ENCODE measurements at places on chromosomes 1 and 21. TPM values are rescaled to one million over a fixed set of nuclear protein-coding genes. Genes with fewer than 3 reads are reported as not detected.

ELAPOR1 gene
- 2.1 TPM for polyA plus RNA-seq

ARHGAP30 gene
- 1.8 TPM for polyA plus RNA-seq

LCE2C gene
- not detected for polyA plus RNA-seq

MMP23B gene
- polyA plus RNA-seq, result 16.0 TPM

WNT3A gene
- polyA plus RNA-seq, result 0.17 TPM

GOLPH3L gene
- 41.6 TPM for polyA plus RNA-seq

FAM167B gene
- polyA plus RNA-seq, result 9.5 TPM

ETV3L gene
- polyA plus RNA-seq, result not detected

DCST1 gene
- polyA plus RNA-seq, result 0.36 TPM

TSSK3 gene
- 2.0 TPM for polyA plus RNA-seq

ILDR2 gene
- polyA plus RNA-seq, result 16.3 TPM

GRCh38 chr1:54884135-54884586 is 2.8 kb downstream of the DHCR24 start:
- DNase-seq, result no peak

DNA sequence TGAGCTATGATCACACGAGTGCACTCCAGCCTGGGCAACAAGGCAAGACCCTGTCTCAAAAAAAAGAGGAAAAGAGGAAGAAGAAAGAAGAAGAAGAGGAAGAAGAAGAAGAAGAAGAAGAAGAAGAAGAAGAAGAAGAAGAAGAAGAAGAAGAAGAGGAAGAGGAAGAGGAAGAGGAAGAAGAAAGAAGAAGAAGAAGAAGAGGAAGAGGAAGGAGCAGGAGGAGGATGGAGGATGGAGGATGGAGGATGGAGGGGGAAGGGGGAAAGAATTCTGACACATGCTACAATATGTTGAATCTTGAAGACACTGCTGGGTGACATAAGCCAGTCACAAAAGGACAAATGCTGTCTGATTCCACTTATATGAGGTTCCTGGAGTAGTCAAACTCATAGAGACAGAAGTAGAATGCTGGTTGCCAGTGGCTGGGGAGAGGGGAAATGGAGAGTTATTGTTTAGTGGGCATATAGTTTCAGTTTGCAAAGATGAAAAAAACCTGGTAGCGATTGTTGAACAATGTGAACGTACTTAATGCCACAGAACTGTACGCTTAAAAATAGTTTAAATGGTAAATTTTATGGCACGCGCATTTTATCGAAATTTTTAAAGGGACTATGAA is 47.3 kb upstream of the COA6 start:
- no peak for DNase-seq

GRCh38 chr1:84959294-84959693 is 37.6 kb downstream of the MCOLN2 start:
- DNase-seq, result no peak

- DNase-seq, result no peak
Observed at GRCh38 chr1:7233237-7233540, 447.9 kb downstream of the CAMTA1 start.

DNA sequence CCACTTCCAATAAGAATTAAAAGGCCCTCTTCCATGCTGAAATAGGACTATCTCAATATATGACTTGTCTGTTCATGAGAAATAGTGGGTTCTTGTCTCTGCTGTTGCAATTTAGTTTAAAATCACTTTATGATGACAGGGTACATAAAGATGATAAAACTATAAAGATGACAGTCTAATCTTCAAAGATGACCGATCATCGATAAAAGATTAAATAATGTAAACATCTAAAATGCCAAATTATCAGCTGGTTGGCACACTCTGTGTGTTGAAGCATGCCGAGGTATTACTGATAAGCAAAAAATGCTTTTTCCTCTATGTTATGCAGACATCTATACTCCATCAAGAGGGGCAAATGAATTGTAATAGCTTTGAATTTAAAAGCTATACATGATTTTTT is 89.5 kb downstream of the ADGRL4 start:
- DNase-seq, result no peak

- DNase-seq, result no peak
Observed at GRCh38 chr1:62247391-62248168, 52.9 kb downstream of the L1TD1 start.

DNA sequence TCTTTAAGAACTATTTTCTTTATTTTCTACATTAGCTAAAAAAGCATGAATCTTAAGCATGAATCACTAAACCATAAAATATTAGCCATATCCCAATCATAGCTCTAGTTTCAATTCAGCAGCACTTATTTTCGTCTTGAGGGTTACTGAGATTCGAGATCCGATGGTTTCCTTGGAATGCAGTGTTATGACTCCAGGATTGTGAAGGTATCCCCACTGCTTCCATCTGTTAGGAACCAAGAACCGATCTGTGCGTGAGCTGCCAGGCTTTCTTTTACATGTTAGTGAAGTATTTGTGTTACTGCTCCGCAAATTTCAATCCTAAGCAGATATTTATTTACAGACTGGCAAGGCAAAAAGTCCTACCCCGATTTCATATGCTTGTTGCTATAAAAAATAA is 18.8 kb downstream of the TNFRSF9 start:
- DNase-seq, result no peak

GRCh38 chr1:159889821-159890252 is 10.1 kb downstream of the CFAP45 start:
- no peak for DNase-seq

- DNase-seq, result no peak
Observed at GRCh38 chr1:248421384-248421783, 18.5 kb downstream of the OR2T1 start.

- DNase-seq, result no peak
Observed at GRCh38 chr1:179447489-179447888, 81.7 kb downstream of the AXDND1 start.

DNA sequence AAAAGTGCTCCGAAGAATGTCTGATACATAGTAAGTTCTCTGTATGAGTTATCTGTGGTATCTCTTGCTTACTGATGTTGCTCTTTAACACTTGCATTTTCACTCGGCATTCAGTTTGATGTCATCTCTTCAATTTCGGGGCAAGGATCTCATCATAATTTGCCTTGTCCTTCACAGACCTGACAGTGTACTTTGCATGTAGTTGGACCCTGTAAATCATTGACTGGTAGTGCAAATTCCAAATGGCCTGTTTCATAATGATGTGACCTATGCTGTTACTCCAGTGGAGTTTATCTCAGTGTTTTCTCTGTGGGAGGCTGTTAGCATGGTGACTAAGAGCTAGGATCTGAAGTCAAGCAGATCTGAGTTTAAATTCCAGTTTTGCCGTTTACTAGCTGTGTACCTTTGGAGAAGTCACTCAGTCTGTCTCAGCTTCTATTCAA is 34.2 kb upstream of the ABCD3 start:
- peak; percentile 45 for DNase-seq

DNA sequence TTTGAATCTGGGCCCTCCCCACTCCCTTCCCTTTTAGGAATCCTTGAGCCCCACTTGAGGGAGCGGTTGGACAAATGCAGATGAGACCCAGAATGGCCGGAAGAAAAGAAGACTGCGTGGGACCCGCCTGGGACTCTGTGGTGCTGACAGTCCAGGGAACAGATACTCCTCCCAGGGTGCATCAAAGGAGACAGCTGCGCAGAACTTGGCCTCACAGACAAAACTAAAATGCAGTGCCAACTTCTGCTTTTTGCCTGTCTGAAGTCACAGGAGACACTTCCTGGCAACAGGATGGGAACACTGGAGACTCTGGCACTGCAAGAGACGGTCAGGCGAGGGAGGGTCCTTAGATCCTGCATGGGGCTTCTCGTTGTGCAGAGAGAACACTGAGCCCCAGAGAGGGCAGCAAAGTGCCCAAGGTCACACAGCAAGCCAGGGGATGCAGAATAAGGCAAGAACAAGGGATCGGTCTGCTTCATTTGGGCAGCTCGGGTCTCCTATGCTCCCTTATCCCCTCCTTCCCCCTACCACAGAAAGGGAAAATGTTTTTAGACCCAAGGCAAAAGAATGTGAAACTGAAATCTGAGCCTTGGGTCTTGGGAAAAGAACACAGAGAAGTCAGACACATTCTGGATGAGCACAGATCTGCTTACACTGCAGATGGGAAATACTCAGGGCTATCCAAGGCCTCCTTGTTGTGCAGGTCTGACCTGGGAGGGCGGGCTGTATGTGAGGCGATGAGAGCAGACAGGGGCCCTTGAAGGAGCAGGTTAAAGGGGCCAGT is 182.4 kb downstream of the TRABD2B start:
- no peak for DNase-seq

- no peak for DNase-seq
Observed at GRCh38 chr1:192668409-192668983, 32.5 kb downstream of the RGS13 start.

DNA sequence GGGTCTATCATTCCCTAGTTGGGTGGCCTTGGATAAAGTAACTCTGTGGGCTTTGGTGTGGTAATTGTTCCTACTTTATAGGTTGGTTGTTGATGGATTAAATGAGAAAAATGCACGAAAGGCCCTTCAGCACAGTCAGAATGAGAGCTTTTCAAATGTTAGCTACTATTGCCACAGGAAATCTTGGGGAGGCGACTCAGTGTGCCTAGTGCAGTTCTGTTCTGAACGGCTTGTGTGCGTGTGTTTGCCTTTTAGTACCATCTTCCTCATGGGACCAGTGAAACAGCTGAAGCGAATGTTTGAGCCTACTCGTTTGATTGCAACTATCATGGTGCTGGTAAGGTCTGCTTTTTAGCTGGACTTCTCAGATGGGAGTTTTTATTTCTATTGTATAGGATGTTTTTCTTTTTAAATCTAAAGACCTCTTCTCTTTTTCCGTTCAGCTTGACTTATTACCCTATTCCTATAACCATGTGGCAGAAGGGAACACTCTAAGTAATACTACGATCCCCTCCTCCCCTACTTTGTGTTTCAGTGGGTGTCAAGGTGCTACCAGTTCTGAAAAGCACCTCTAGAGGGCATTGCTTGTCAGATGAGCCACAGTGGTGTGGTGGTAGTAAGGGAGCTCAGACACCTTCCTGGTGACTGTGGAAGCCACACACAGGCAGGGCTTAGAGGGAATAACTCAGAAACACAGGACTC is 9.2 kb downstream of the SFT2D2 start:
- DNase-seq, result no peak

- DNase-seq, result no peak
Observed at GRCh38 chr1:85258536-85259117, 835 bp downstream of the C1orf52 start.

- no peak for DNase-seq
Observed at GRCh38 chr1:236930503-236930902, 73.7 kb downstream of the MT1HL1 start.

DNA sequence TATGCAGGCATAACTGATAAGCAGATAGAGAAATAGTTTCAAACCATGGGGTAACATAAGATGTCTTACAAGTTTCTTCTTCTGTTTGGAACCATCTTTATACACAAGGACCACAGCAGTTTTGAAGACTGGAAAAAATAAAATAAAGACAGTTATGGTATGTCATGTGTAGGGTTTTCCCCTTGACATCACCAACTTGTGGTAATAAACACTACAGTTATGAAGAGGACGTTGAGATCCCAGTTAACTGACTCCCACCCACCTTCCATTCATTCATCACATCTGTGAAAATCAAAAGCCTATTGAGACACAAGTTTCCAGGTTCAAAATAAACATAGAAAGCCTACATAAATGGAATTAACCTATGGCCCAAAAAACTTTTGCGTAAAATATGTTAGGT is 92.5 kb upstream of the KRTAP19-8 start:
- DNase-seq, result no peak

- DNase-seq, result no peak
Observed at GRCh38 chr1:61139775-61140549, 57.6 kb downstream of the NFIA start.

GRCh38 chr1:219099307-219099706 is 74.4 kb upstream of the LYPLAL1 start:
- no peak for DNase-seq

GRCh38 chr1:29460694-29461093 is 224.4 kb downstream of the PTPRU start:
- no peak for DNase-seq

DNA sequence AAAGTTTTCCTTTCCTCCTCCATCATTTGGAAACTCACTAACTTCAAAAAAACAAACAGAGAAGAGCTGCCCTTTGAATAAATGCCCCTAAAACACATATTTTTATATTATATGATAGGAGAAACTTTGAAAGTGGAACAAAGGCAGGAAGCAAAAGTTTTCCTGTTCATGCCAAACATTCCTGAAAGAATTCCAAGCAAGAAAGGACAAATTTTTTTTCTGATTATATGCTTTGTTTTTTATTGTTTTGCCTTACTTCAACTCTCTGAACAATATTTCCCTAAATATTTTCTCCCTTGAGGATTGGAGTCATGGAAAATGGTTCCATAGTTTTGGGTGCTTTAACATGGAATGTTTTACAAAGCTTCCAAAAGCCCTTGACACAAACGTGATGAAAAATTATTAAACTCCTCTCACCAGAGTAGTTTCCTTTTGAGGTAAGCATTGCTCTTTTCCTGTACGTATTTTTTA is 638.5 kb upstream of the CAMK1G start:
- DNase-seq, result no peak

DNA sequence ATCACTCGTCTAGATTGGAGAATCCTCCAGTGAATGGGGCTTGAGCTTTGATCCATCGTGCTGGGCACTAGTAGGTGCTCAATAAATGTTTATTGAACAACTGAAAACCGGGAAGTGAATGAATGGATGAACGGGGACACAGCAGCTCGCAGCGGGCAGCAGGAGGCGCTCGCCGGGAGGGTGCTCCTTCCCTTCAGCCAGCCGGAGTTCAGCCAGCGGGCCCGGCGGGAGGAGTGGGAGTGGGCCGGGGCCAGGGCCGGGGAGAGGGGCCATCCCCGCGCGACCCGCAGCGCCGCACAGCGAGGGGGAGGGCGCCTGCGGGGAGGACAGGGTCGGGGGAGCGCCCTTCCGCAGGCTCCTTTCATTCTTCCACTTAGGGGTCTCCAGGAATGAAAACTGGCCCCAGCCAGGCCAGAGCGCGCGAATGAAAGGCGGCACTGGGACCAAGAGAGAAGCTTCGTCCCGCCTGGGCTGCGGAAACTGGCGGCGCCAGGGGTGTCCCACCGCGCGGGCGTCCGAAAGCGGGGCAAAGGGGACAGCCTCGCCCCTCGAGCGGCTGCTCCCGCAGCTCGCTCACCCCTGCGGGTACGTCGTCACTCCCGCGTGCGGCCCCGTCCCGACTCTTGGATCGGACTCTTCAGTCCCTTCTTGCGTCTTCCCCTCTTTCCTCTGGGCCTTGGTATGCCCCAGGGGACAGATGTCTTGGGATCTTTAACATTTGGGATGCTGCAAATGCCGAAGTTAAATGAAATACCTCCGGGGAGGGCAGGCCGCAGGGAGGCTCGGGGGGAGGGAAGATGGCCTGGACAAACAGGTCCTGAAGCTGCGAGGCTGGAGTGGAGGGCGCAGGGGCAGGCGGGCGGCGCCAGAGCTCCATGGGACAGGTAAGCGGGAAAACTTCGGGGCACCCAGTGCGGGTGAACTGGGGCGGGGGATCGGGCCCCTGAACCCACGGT is 3.6 kb upstream of the INAVA start:
- DNase-seq, result no peak

- DNase-seq, result no peak
Observed at GRCh38 chr1:183163316-183163715, 22.7 kb upstream of the LAMC2 start.
